ENCODE measurements at places on chromosomes 6 and 20.

GRCh38 chr20:53937929-53938367 is 132.4 kb downstream of the BCAS1 start:
- DNase-seq: no peak

DNA sequence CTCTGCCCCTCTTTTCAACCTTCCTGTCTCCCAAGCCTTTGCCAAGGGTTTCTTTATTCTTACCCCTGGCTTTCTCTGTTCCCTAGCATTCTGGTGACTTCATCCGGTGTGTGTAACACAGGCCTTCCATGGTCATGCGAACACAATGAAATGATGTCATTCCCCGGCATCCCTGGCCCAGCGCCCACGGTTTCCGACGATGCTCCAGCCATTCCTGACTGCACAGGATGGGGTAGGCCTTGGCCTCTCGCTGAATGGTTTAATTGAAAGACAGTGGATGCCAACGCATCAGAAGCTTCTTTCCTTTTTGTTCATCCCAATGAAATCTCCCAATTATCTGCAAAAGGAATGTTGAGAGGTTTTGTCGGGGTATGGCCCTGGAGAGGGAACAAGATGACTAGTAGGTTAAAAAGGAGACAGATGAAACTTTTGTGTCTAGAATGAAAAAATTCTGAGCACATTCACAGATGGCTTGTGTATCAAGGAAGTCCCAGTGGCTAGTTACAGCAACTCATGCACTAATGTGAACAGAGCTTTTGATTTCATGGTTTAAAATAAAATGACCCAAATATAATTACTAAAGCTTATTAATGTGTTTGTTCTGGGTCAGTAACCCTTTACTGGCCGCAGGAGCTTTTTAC is 655.0 kb downstream of the QKI start:
- DNase-seq: no peak

DNA sequence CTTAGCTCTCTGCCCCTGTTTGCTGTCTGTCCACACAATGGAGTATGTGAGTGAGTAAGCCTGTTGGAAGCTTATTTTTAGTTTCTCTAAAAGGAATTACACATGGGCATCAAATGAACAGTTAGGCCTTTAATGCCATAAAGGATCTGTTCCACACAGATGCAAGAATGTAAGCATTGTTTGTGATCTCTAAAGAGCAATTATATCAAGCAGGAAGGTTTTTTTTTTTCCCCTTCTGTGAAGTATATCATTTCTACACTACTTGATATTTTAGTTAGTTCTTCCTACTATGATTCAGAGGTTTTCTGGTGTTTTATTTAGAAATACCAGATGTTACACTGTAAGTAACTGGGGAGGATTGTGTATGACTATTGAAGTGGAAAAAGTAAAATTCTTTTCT is 627.5 kb downstream of the COL12A1 start:
- no peak for DNase-seq

GRCh38 chr6:155450240-155450581 is 5.4 kb downstream of the NOX3 start:
- no peak for DNase-seq

DNA sequence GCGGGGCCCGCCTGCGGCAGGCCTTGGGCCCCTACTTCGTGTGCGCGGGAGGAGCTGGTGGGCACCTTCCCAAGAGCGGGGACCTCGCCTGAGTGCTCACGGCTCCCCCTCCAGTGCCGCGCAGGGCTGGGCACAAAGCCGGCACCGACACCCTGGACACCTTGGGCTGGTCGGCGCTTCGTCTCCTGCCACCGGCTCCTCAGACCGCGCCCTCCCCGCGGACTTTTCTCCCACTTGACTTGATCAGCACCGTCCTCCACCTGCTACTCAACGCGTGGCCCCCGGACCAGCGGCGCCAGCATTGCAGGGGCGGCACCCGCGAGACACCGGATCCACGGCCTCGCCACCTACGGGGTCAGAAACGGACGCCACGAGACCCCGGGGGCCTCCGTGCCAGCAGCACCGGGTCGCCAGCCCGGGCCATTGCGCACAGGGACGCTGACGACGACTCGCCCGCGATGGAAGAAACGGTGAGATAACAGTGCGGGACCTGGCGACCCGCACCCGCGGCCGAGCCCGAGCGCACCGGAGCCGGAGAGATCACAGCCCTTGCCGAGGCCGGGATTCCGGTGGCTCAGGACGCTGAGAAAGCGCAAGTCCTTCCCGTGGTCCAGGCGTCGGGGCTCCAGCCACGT is 154.2 kb downstream of the DLL1 start:
- DNase-seq: no peak

DNA sequence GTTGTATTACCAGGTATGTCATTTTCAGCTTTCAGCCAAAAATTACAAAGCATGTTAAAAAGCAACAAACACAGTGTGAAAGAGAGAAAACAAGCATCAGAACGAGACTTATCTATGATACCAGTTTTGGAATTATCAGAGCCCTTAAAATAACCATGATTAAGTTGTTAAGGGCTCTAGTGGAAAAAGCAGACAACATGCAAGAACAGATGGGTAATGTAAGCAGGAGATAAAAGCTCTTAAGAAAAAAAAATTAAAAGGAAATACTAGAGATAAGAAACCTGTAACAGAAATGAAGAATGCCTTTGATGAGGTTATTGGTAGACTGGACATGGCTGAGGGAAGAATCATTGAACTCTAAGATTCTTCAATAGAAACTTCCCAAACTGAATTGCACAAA is 127.5 kb upstream of the SCGN start:
- DNase-seq: no peak

GRCh38 chr20:14454296-14454695 is 116.9 kb upstream of the FLRT3 start:
- DNase-seq: no peak

- DNase-seq: no peak
Measured at GRCh38 chr6:140537834-140538705, 1163.6 kb upstream of the CITED2 start.

GRCh38 chr6:11362564-11362963 is 130.1 kb upstream of the NEDD9 start:
- no peak for DNase-seq

- no peak for DNase-seq
Measured at GRCh38 chr20:50405235-50405914, 104.8 kb upstream of the PTPN1 start.

- DNase-seq: no peak
Measured at GRCh38 chr20:57909763-57910331, 200.0 kb upstream of the PMEPA1 start.

GRCh38 chr6:167572106-167572505 is 247.2 kb downstream of the TTLL2 start:
- DNase-seq: no peak

GRCh38 chr6:114228675-114229074 is 114.1 kb downstream of the HS3ST5 start:
- DNase-seq: no peak

DNA sequence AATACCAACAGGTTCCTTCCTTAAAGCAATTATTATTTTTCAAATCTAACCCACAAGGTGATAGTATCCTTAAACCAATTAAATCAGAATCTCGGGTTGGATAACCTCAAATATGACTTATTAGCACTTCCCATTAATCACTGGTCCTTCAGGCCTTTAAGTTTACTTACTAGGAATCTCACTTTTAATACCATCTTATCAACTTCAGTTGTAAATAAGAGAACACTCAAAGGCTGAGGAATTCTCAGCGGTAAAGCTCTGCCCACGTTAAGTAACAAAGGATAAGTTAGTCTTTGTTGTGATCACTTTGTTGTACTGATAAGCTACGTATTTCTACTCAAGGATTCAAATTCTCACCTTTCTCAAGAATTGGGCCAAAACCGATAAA is 82.0 kb downstream of the OR2B2 start:
- no peak for DNase-seq

GRCh38 chr6:4336778-4337442 is 201.5 kb upstream of the ECI2 start:
- DNase-seq: no peak

GRCh38 chr20:53658973-53659372 is 65.3 kb upstream of the ZNF217 start:
- DNase-seq: no peak

GRCh38 chr6:42280966-42281533 is 63.4 kb upstream of the MRPS10 start:
- no peak for DNase-seq

- no peak for DNase-seq
Measured at GRCh38 chr20:951384-952169, 35.4 kb upstream of the ANGPT4 start.

GRCh38 chr6:116016846-116017545 is 43.7 kb downstream of the FRK start:
- DNase-seq: no peak

DNA sequence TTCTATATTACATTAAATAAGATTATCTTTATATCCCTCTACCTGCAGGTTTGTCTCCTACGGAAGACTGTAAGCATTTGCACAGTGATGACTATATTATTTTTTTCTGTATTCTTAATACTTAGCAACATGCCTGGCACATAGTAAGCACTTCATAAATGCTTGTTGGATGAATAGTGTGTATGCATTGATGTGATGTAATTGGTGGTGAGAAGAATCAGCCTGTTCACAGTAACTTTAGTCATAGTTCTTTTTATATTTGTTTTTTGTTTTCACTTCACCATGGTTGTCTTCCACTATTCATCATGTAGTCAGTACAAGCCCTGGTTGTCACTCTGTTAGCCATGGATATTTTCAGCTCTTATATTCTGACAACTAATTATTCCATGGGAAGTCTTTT is 184.0 kb upstream of the FLRT3 start:
- DNase-seq: no peak

GRCh38 chr6:48782225-48782624 is 671.2 kb upstream of the PTCHD4 start:
- DNase-seq: no peak

Measured in stimulated activated CD4-positive, alpha-beta T cell treated with anti-CD3 and anti-CD28 coated beads, Interleukin-12 subunit alpha, Interleukin-12 subunit beta, amount 100 ng/mL, for 48 hours (primary cell).